ENCODE measurements at places on chromosomes 7 and 10. TPM values are rescaled to one million over a fixed set of nuclear protein-coding genes. Genes with fewer than 3 reads are reported as not detected.
A peak's percentile ranks its signal among the peaks of the same experiment; 100 is the strongest.

- DNase-seq = no peak
Measured at GRCh38 chr10:44280226-44281014, 104.5 kb downstream of the CXCL12 start.

GRCh38 chr10:12564173-12564572 is 214.8 kb downstream of the CAMK1D start:
- no peak for DNase-seq

- peak; percentile 71 for DNase-seq
Measured at GRCh38 chr7:41629711-41630111, 73.2 kb downstream of the INHBA start.

GRCh38 chr10:98240524-98240923 is 27.5 kb downstream of the LOXL4 start:
- no peak for DNase-seq

OR2A42 gene
- not detected for total RNA-seq

DNA sequence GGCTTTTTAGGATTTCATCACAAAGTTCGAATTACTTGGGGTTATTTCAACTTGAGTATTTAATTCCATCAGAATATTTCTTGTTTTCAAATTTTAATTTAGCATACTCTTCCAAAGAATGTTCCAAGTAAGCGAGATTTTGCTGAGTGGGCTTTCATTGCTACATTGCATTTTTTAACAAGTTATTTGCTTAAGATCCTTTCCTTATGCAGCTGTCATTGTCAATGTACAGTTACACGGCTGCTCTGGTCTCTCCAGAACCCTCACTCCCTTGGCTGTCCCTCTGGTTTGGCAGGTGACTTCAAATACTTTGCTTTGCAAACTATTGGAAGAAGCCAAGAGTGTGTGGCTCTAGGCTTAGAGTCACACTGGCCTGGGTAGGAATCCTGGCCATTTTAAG is 80.0 kb downstream of the CFAP58 start:
- DNase-seq = peak; percentile 39

SLC26A3 gene
- total RNA-seq = not detected

- DNase-seq = no peak
Measured at GRCh38 chr10:49172777-49173132, 15.4 kb downstream of the TMEM273 start.

DNA sequence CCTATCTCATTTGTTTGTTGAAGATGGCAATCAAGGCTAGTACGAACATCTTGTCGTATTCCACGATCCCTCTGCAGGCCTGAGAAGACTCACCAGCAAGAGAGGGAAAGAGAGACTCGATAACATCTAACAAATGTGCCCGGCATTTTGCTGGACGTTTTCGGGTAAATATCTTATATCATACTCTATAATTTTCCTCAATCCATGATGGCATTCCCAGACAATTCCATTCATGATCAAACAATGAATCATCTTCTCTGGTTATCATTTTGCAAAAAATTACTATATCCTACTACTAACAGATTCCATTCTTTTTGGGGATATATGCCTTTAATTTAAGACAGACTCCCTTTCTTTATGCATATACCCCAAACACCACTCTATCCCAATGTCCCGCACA is 118.1 kb downstream of the TYW1B start:
- DNase-seq = no peak

GRCh38 chr7:95435422-95435780 is 573 bp upstream of the PON2 start:
- DNase-seq = no peak

DNA sequence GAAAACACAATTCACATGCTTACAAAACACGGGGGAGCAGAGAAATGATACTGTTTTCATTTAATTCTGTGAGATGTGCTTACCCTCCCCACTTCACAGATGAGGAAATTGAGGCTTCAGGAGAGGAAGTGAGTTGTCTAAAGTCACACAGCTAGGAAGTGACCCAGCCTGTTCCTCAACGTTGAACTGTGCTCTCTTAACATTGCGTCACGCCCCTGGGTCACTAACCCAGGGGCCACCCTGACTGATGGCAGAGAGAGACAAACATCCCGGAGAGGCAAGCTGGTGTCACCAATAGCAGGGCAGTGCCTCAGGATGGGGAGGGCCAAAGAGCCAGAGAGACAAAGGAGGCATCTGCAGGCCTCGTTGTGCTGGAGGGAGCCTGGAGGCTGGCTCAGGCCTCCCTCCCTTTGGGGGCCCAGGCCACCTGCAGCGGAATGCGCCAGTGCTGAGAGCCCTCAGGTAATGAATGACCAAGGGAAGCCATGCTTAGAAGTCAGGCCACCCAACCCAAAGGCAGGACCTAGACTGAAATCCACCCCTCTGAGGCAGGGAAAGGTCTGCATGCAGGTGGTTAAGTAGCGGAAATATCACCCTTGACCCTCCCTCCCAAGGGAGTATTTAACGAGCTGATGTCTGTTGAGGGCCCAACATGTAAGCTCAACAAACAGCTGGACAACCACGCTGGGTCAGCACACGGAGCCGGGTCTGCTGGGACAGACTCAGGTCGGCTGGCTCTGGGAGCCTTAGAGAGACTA is 81.3 kb downstream of the C10orf105 start:
- DNase-seq = no peak

GRCh38 chr10:58543141-58543540 is 30.5 kb downstream of the BICC1 start:
- no peak for DNase-seq

NUB1 gene
- total RNA-seq = 60.7 TPM

OR9A2 gene
- total RNA-seq = not detected

VSTM4 gene
- 25.2 TPM for total RNA-seq

GRCh38 chr7:97009753-97010732 is 4.7 kb downstream of the DLX6 start:
- no peak for DNase-seq

- peak; percentile 30 for DNase-seq
Measured at GRCh38 chr7:1041551-1042491, 2.5 kb upstream of the GPR146 start.

DNA sequence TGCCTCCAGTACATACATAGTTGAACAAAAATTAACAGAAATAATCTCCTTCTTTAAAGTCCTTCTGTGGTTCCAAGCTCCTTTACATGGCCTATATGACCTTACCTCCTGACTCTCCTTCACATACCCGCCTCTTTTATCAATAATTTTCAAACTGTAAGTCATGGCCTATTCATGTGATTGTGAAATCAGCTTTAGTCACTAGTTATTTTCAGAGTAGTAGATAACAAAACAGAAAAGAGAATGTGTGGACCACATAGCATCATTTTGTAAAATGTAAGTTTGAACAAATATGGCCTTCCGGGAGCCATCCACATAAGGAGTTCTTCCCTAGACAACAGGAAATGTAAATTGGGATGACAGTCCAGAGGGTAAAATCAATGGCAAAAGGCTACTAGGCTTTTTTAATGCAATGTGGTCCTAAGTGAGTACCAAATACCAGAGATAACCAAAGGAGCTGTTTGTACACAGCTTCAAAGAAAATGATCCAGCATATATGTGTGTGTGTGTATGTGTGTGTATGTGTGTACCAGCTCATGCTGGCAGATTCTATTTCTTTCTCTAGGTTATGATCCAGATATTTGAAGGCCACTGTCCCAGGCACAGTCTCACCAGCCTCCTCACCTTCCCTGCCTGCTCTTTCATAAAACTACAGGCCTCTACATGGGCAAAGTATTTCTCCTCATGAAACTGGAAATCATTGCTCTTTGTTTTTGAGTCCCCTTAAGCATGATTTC is 12.3 kb upstream of the FAM133B start:
- no peak for DNase-seq

OR2A5 gene
- not detected for total RNA-seq

- peak; percentile 47 for DNase-seq
Measured at GRCh38 chr10:72000073-72001032, 36.2 kb downstream of the CHST3 start.

ENO4 gene
- total RNA-seq = 0.19 TPM

ANKRD22 gene
- 0.13 TPM for total RNA-seq

DNA sequence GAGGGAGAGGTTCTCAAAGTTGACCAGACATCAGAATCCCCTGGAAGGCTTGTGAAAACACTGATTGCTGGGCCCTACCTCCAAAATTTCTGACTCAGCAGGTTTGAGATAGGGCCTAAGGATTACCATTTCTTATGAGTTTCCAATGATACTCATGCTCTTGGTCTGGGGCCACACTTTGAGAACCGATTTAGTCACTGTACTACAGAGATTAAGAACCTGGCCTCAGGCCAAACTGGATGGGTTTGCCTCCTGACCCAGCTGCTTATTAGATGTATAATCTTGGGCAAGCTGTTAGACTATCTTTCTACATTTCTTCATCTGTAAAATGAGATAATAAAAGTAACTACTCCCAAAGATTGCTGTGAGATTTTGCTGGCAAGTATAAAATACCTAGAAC is 77.1 kb upstream of the SCIN start:
- DNase-seq = peak; percentile 50

DNA sequence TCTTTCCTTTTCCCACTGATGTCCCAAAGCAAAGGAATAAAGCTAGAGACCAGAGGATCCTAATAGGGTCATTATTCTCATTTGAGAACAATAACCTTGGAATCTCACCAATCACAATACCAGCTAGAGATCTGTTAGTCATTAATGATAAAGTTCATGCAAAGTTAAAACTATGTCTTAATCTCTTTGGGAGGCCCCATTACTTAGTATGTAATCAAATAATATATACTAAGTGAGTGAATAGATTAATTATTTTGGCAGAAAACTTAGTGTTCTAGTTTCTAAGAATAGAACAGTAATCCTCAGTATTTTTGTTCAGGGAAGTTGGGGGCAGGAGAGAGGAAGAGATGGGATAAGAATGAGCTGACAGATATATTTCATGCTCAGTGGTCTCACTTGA is 227.2 kb downstream of the MTERF1 start:
- no peak for DNase-seq

CCDC146 gene
- 3.4 TPM for total RNA-seq

DNA sequence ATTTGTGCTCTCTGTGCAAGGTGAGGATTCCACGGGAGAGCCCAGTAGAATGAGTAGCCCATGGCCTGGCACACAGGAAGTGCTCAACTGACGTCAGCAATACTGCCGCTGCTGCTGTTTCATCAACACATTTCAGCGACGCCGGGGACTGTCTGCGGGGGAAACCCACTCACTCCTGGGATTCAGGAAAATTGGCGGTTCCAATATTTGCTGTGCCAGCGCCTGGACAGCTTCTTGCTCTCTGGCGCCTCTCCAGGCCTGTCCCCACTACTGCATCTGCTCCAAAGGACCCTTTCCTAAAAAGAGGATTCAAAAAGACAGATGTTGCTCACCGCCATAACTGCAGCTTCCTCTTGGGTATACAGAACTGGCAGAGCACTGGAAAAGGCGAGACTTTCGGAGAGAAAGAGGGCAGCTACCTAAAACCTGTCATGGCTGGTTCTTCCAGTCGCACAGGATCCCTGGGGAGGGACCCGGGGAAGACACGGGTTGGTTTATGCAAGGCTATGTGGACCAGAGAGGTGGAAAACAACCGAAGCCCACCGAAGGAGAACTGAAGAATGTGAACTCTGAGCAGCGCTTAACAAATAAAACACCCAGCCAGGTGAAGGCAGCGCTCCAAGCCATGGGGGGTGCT is 39.7 kb upstream of the ENO4 start:
- no peak for DNase-seq

DNA sequence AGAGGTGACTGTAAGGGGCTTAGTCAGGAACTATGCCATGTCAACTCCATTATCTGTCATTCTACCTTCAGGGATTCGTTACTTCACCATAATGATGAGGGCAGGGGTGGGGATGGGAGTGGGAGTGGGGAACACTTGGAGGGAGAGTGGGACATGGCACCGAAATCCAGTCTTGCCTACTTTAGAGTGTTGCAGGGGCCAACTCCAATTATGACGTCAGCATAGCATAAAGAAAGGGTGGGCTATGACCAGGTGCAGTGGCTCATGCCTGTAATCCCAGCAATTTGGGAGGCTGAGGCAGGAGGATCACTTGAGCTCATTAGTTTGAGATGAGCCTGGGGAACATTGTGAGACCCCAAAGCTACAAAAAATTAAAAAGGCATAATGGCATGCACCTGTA is 512.2 kb downstream of the GATA3 start:
- no peak for DNase-seq

GPC2 gene
- total RNA-seq = 65.3 TPM

GRCh38 chr10:48234295-48234694 is 40.2 kb downstream of the FRMPD2 start:
- no peak for DNase-seq

DNA sequence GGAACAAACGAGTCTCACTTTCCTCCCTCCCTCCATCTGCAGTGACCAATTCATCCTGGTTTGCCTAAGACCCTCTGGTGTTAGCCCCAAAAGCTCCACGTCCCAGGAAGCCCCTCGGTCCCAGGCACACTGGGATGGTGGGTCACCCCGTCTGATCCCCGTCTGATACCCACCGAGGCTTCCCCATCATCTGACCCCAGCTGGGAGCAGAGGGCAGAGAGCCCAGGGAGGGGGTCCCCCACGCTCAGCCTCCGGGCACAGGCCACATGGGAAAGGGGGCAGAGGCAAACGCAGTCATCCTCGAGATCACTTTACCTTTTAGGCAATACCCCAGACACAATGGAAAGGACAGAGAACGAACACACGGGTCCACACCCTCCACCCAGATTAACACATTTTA is 291.6 kb upstream of the PPP2R2D start:
- no peak for DNase-seq

- DNase-seq = no peak
Measured at GRCh38 chr10:48700493-48700892, 15.8 kb downstream of the WDFY4 start.

DNA sequence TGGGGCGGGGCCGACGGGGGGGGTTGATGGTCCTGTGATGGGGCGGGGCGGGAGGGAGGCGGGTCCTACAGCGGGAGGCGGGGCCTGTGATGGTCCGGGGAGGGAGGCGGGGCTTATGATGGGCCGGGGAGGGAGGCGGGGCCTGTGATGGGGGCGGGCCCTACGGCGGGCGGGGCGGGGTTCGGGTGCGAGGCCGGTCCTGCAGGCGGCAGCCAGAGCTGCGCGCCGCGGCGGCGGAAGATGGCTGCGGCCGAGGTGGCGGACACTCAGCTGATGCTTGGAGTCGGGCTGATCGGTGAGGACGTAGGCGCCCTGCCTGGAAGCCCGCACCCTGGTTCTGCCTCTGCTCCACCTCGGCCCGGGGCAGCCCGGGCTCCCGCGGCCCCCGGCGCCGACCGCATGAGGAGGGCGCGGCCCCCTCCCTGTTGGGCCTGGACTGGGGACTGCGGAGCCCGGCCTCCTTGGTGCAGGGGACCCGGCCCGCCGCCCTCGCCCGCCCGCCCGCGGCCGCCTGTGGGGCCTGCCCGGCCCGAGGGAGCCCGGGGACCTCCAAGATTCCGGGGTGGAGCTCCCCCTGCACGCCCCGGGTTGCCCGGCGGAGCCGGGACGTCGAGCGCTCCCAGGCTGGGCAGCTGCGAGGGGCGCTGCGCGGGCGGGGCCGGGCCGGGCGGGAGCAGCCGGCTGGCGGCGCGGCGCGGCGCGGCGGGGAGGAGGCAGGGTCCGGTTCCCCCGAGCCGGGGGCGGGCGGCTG is at the start of gene DENND10:
Gene DENND10 (plus strand): TSS at position 211 of the 751 bp plus-strand sequence. CDS start 30 bp downstream, at position 241.
- peak; percentile 76 for DNase-seq

DNA sequence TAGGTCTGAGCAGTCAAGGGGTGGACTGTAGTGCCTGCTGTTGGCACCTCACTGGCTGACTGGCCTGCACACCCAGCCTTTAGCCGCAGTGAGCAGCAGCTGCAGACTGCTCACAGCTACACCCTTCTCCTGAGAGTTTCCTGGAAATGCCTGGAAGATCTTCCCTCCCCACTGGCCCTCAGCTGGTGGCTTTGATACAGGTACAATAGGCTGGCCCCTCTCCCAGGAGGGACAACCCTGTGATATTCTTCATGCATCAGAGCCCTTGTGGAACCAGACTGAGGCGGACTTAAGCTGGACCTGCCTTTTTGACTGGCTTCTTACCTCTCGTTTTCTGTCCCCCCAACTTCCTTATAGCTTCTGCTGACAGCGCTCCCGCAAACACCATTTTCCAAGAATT is 6.4 kb downstream of the GCK start:
- DNase-seq = no peak

Measured in myocyte (in vitro differentiated cells).